ENCODE measurements at places on chromosomes 16 and 17. TPM values are rescaled to one million over a fixed set of nuclear protein-coding genes. Genes with fewer than 3 reads are reported as not detected.
A peak's percentile ranks its signal among the peaks of the same experiment; 100 is the strongest.

- no peak for DNase-seq
Measured at GRCh38 chr17:56510554-56511342, 82.8 kb upstream of the NOG start.

- DNase-seq, result no peak
Measured at GRCh38 chr16:67150047-67150832, 558 bp downstream of the B3GNT9 start.

DNA sequence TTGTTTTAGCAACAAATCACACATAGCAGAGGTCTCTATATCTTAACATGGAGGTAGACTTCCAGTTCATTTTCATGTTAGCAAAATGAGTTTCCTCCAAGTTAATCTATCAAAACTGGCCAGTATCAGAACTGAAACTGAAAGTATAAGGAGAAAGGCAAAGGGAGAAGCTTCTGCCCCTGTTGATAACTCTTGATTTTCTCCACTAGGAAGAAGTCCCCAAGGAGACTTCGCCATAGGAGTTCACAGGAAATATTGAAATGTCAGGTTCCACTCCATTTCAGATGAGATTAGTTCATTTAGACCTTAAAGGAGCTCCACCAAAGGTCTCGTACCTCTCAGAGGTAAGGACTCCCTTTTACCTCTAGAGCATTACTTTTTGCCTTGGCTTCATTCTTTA, 1.2 kb upstream of the OGFOD3 start:
- DNase-seq, result no peak

DNA sequence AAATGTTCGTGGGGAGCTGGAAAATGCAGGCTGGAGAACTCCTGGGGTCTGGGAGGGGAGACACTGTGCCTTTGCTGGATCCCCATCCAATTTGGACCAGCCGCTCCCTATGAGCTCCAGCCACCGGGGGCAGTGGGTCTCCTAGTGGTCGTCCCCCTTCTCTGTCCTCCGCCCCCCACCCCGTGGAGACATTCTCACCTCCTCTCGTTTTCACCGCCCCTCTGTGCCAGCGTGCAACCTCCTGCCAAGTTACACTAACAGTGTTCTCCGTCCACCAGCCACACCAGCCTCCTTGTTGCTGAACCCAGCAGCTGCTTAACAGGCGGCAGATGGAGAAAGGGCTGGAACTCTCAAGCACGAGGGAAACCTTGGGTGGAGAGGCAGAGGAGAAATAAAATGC, 67.4 kb upstream of the SOX9 start:
- peak; percentile 9 for DNase-seq

GRCh38 chr16:26647870-26648269, 418.9 kb upstream of the C16orf82 start:
- DNase-seq, result no peak

- DNase-seq, result no peak
Measured at GRCh38 chr16:76943921-76944320, 247.1 kb upstream of the MON1B start.

DNA sequence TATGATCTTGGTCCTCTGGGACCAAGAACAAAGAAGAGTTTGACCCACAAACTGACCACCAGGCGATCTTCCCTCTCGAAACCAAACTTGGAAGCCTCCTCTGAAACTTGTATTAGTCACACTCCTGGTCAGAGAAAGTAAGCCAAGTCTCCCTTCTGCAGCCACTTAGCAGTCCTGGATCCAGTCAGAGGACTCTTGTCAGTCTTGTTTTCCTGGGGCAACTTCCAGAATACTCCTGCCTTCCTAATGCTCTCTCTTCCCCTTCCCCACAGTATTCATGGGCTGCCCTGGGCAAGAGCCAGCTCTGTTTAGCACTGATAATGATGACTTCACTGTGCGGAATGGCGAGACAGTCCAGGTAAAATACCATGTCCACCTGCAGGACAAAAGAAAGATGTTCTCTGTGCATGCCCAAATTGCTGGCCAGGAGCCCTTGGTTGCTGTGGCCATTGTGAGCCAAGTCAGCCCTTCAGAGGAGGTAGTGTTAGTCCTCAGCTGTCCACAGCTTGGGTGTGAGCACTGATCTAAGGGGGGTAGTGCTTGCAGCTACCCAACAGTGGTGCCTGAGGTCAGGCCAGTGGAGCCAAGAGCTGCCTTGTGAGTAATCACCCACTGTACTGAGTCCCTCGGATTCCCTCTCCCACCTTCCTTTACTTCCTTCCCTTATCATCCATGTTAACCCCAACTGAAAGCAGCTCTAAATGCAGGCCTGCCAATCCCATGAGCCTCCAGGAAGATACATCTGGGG, 31.2 kb downstream of the CDH3 start:
- DNase-seq, result no peak

DNA sequence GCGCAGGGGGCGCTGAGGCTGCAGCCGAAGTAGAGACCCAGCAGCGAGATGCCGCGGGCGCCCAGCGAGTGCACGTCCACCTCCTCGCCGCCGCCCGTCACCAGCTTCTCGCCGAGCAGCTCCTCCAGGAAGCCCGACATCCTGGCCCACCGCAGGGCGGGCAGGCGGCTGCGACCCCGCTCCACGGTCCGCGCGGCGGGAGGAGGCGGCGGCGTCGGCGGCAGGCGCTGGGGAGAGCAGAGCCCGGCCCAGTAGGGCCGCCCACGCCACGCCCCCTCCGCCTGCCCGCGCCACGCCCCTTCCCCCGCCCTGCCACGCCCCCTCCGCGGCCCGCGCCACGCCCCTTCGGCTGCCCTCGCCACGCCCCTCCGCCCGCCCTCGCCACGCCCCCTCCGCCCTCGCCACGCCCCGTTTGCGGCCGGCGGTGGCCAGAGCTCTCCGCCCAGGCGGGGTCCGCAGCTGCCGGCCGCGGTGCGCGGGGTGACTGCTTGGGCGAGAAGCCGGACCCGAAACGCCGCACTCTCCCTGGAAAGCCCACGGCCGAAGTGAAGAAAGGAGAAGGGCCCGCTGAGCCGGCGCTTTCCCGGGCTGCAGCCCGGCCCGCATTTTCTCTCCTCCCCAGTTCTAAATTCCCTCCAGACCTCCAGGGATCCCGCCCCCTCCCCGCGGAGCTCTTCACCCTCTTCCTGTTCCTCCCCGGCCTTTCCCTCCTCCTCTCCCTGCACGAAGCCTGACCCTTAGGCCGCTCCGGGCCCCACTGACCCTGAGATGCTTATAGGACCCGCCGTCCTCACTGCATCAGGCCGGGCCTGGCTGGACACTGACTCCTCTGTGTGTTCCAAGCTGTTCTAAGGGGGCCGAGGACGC, at the start of gene NXN:
TSS of gene NXN (minus strand) at position 238 of the 867 bp plus-strand sequence.
- DNase-seq, result peak; percentile 97

The METRN gene
- 78.9 TPM for total RNA-seq

The PNMT gene
- 1.5 TPM for total RNA-seq

The DRG2 gene
- 20.0 TPM for total RNA-seq
